Amniotic epithelial cell (primary cell): ENCODE measurements at places on chromosomes 5 and 9.

- peak; percentile 52 for DNase-seq
Observed at GRCh38 chr5:138824516-138824915, 50.6 kb downstream of the LRRTM2 start.

DNA sequence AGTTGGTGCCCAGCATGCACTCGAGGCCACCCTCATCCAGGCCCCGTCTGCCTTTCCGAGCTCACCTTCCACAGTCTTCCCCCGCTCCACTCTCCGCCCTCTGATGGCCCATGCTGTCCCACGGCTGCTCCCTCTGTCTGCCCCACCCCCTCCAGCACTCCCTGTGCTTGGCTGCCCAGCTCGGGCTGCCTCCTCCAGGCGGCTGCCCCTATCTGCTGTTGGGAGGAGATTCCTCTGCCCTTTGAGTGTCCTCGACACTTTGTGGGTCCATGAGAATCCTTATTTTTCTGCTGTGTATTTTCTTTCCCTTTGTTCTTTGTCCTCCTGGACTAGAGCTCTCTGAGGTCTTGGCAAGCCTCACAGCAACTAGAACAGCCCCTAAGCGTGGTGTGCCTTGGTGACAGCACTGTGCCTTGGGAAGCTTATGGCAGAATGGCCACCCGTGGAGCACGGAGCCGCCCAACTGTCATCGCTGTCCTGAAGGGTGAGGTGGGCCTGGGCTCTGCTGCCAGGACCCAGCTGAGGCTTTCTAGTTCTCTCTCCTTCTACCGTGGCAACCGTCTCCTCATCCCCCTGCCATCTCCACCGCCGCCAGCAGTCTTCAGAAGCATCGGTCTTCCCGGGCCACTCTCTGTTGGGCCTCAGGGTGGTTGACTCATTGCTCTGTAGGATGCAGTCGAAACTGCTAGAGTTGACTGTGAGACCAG is 5.2 kb downstream of the NTMT1 start:
- DNase-seq, result no peak

- DNase-seq, result peak; percentile 20
Observed at GRCh38 chr9:6302417-6302816, 25.8 kb upstream of the TPD52L3 start.

- DNase-seq, result peak; percentile 58
Observed at GRCh38 chr5:142600611-142601358, 85.1 kb downstream of the FGF1 start.

GRCh38 chr9:2257248-2257929 is 242.2 kb downstream of the SMARCA2 start:
- no peak for DNase-seq

GRCh38 chr5:10836986-10837385 is 76.0 kb upstream of the DAP start:
- peak; percentile 50 for DNase-seq

GRCh38 chr5:22787807-22788206 is 65.3 kb downstream of the CDH12 start:
- DNase-seq, result no peak

GRCh38 chr5:120778491-120779484 is 314.7 kb downstream of the PRR16 start:
- DNase-seq, result peak; percentile 43

- no peak for DNase-seq
Observed at GRCh38 chr9:73845539-73845938, 651.6 kb upstream of the RORB start.

GRCh38 chr9:137089232-137089947 is 2.6 kb downstream of the MAN1B1 start:
- no peak for DNase-seq

- DNase-seq, result peak; percentile 20
Observed at GRCh38 chr9:129602598-129603415, 18.1 kb downstream of the C9orf50 start.

GRCh38 chr5:151568036-151568435 is 23.1 kb downstream of the FAT2 start:
- no peak for DNase-seq

DNA sequence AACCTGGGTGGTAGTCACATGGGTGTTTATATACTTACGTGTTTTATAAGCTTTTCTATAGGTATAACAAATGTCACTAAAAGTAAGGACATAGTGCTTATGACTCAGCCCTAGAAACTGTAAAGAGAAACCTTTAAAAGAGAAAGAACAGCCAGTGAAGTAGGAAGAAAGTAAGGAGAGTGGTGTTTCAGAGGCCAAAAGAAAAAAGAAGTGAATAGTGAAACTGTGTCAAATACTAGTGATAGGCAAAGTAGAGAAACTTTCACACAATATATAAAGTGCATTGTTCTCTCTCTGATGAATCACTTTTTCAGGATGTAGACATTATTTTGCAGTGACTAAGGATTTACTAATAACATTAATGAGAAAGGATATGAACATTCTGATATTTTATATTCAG is 74.2 kb upstream of the SUSD1 start:
- DNase-seq, result peak; percentile 23

- DNase-seq, result no peak
Observed at GRCh38 chr5:136676685-136677084, 311.3 kb upstream of the TRPC7 start.

- DNase-seq, result no peak
Observed at GRCh38 chr5:98308231-98308630, 465.2 kb upstream of the RGMB start.

DNA sequence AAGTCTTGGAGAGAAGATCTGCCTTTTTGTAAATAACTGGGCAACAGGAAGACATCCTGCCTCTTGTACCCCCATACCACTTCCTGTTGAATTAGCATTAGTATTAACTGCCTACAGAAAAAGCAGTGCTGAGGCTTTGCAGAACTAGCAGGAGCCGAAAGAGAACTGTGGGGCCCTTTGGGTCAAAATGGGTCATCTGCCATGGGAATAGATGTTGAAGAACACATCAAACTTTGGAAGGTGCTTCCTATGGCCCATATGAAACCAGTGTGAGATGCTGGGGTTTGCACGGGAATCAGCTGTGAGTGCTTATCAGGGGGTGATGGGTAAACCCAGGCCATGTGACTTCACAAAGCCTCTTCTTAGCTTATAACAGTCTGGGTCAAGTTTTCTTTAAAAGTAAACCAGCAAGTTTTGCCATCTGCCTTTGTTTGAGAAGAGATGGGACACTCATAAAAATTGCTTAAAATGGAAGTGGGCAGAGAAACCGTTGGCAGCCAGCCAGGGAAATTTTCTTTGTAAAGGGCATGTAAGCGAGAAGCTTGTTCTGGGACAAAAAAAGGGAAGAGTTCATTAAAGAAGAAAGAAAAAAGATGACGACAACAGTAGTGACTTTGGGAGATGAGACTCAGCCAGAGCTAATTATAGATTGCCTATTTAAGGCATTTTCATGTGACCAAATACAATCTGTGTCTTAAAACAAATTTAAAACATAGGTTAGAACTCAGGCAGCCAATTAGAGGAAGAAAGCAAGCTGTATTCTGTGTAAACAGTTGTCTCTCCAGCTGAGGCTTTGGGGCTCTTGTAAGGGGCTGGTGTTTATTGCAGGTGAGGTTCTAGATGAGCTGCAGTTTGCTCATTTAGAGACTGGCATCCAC is 4.4 kb downstream of the SLC25A25 start:
- DNase-seq, result peak; percentile 54
